AG09309 (cell line): ENCODE measurements at places on chromosomes 3 and 15.

DNA sequence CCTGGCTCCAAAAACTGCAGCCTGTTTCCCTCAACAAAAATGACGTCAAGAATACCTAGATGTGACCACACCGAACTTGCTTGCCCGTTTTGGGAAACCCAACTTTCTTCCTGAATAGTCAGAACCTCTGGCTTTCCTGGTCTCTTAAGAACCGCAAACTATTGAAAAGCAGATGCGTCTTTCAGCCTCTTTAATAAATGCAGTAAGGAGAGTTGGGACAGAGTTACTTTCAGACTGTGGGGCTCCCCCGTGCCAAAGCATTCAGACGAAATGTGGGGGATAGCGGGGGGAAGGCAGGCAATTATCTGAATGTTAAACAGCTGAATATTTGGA lies 1.2 kb upstream of the PROK2 start:
- DNase-seq: no peak

GRCh38 chr15:95591270-95591669 lies 739.2 kb upstream of the NR2F2 start:
- DNase-seq: no peak

GRCh38 chr15:67104510-67104909 lies 39.1 kb downstream of the SMAD3 start:
- no peak for DNase-seq

- DNase-seq: no peak
These were observed 10.8 kb downstream of the PLXND1 start for GRCh38 chr3:129595544-129596193.

DNA sequence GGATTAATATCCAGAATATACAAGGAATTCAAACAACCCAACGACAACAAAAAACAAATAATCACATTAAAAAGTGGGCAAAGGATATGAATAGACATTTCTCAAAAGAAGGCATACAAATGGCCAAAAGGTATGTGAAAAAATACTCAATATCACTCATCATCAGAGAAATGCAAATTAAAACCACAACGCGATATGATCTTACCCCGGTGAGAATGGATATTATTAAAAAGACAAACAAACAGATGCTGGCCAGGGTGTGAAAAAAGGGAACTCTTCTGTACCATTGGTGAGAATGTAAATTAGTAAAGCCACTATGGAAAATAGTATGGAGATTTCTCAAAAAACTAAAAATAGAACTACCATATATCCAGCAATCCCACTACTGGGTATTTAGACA lies 43.5 kb upstream of the MEF2A start:
- DNase-seq: no peak

GRCh38 chr3:133377396-133377795 lies 22.5 kb upstream of the BFSP2 start:
- DNase-seq: peak; percentile 18

GRCh38 chr3:44521721-44522120 lies 33.3 kb upstream of the ZKSCAN7 start:
- DNase-seq: no peak

- no peak for DNase-seq
These were observed 483.3 kb upstream of the GOLIM4 start for GRCh38 chr3:168579010-168579409.

DNA sequence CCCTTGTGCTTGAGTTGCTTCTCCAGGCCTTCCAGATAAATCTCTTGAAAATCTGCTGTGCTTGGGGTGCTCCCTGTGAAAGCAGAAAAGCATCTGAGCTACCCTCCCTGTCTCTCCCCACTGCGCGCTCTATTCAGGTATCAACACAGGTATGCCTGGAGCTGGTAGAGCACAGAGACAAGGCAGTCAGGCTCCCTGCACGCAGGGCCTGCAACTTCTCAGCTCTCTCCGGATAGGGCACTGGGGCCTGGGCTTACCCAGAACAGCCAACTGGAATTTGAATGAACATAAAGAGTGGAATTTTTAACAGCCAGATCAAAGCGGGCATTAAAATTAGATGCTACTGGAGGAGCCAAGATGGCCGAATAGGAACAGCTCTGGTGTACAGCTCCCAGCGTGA lies 183.6 kb downstream of the XXYLT1 start:
- DNase-seq: no peak

- no peak for DNase-seq
These were observed 29.4 kb upstream of the ATP8B4 start for GRCh38 chr15:50148362-50148963.

GRCh38 chr3:134839990-134840389 lies 44.9 kb downstream of the EPHB1 start:
- DNase-seq: no peak

DNA sequence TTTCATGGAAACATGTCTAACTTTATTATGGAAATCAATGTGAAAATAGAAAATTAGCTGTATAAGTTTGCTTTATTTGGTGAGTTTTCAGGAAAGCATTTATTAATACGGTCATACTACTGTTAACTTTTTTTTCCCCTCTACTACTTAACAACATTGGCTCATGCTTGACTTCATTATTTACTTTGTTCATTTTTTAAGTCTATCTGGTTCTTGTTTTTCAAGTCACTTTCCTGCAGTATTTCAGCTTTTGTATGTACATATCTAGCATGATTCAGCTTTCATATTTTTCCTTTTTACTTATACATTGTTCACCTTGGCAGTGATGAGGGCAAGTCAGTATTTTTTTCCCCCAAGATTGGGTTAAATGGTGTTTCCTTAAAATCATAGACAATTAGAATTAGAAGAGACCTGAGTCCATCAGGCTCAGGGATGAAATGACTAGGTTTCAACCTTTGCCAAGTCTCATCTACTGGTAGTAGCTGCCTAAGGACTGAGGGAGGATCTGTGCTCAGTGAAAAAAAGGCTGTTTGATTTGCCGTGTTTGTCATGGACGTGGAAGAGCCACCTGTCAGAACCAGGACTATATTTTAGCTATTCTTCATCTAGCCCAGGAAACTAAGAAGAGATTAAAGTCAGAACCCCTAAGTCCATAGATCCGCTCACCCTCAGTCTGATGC lies 15.4 kb downstream of the TMOD3 start:
- no peak for DNase-seq
